Astrocyte (in vitro differentiated cells and primary cell): ENCODE measurements at places on chromosomes 3 and 15.

DNA sequence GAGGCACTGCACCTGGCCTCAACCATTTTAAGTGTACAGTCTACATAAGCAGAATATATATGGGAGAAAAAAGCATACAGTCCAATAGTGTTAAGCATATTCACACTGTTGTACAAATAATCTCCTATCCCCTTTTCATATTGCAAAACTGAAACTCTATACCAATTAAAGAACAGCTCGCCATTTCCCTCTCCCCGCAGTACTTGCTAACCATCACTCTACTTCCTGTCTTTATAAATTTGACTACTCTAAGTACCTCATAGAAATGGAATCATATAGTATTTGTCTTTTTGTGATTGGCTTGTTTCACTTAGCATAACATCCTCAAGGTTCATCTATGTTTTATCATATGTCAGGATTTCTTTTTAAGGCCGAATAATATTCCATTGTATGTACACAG, 21.6 kb upstream of the TASOR start:
- no peak overlapping the region for H3K4me3 ChIP-seq
- no peaks in the 10 kb centered on the region for H3K4me1 ChIP-seq
- H3K27ac ChIP-seq, result no peak overlapping the region
- H3K36me3 ChIP-seq, result no peaks in the 10 kb centered on the region

GRCh38 chr15:52677593-52678467, 1.4 kb downstream of the ATOSA start:
- peaks cover 6% of the 10 kb centered on the region for H3K27me3 ChIP-seq
- peak; percentile 50 for DNase-seq
- peaks cover 2% of the 10 kb centered on the region for H3K36me3 ChIP-seq

GRCh38 chr3:41602121-41602520, 359.8 kb downstream of the ULK4 start:
- H3K4me1 ChIP-seq, result no peaks in the 10 kb centered on the region
- H3K27me3 ChIP-seq, result no peaks in the 10 kb centered on the region
- no peak overlapping the region for H3K27ac ChIP-seq
- H3K36me3 ChIP-seq, result no peaks in the 10 kb centered on the region

DNA sequence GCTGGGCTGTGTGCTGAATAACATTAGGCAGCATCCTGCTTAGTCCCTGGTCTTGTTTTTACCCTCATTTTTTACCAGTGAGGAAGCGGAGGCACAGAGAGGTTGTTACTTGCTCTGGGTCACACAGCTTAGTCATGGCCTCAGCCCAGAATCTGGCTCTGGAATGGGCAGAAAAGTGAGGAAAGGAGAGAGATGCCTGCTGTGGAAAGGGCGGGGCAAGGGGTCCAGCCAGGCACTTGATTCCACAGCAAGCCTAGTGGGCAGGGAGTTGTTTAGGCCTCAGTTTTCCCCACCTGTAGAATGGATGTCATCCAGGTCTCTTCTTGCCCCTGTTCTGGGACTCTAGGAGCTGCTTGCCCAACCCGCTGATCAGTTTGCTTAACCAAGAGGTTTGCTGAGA, 35.9 kb downstream of the SLC6A6 start:
- H3K4me1 ChIP-seq, result peaks cover 44% of the 10 kb centered on the region
- H3K36me3 ChIP-seq, result no peaks in the 10 kb centered on the region
- no peak overlapping the region for H3K27ac ChIP-seq
- no peak overlapping the region for H3K4me3 ChIP-seq
- DNase-seq, result no peak

GRCh38 chr3:190605385-190605784, 91.5 kb downstream of the IL1RAP start:
- H3K36me3 ChIP-seq, result no peaks in the 10 kb centered on the region
- H3K4me3 ChIP-seq, result no peak overlapping the region
- no peaks in the 10 kb centered on the region for H3K4me1 ChIP-seq
- H3K27me3 ChIP-seq, result no peaks in the 10 kb centered on the region
- no peak for DNase-seq

DNA sequence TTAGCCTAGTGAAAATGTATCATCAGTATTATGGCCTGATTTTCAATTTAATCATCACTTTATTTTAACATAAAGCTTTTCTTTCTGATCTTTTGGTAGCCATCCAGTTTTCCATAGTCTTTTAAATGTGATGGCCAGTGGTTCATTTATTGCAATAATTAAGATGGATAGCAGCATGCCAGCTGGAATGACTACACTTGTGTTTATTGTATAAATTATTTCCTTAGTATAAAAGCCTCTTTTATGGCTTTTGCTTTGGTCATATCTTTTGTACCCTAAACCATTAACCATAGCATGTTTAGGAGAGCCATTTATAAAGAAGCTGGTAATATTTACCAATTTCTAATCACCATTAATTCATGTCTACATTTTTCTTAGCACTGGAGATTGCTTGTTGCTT, 31.7 kb downstream of the ALCAM start:
- H3K36me3 ChIP-seq, result no peaks in the 10 kb centered on the region
- no peak overlapping the region for H3K27ac ChIP-seq
- H3K4me3 ChIP-seq, result no peak overlapping the region
- peaks cover 33% of the 10 kb centered on the region for H3K4me1 ChIP-seq
